Muscle of back (tissue), 13 donors: ENCODE measurements at places on chromosomes 16 and 17. TPM values are rescaled to one million over a fixed set of nuclear protein-coding genes. Genes with fewer than 3 reads are reported as not detected.

GRCh38 chr16:30096862-30097563 is 1.0 kb upstream of the YPEL3 start:
- DNase-seq: no peak

DNA sequence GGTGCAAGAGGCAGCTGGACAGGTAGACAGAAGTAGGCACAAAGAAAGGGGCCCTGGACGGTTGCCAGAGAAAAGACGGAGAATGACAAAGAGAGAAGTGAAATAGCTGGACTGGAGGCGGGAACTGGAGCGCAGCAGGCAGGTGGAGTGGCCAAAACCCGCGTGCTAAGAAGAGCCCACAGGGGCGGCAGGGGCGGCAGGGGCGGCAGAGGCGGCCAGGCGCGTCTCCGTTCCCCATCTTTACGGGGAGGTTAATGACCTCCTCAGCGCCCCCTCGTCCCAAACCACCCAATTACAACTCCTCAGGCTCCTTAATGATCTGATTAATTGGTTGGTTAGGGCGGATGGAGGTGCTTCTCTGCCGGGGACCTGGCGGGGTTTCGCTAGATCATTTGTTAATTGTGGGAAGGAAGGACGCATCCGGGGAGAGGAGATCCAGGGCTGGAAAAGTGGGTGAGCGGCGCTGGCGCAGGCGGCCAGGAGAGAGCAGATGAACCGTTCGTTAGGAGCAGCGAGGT is 15.4 kb upstream of the HOXB9 start:
- DNase-seq: no peak

- peak; percentile 80 for DNase-seq
These were observed 66.1 kb downstream of the SMG6 start for GRCh38 chr17:2237521-2237921.

- no peak for DNase-seq
These were observed 8.2 kb downstream of the CAVIN1 start for GRCh38 chr17:42414704-42415409.

GRCh38 chr17:75113798-75114551 is 4.2 kb downstream of the ARMC7 start:
- peak; percentile 94 for DNase-seq

- DNase-seq: peak; percentile 49
These were observed 27.4 kb upstream of the CACNA1H start for GRCh38 chr16:1125471-1125870.

DNA sequence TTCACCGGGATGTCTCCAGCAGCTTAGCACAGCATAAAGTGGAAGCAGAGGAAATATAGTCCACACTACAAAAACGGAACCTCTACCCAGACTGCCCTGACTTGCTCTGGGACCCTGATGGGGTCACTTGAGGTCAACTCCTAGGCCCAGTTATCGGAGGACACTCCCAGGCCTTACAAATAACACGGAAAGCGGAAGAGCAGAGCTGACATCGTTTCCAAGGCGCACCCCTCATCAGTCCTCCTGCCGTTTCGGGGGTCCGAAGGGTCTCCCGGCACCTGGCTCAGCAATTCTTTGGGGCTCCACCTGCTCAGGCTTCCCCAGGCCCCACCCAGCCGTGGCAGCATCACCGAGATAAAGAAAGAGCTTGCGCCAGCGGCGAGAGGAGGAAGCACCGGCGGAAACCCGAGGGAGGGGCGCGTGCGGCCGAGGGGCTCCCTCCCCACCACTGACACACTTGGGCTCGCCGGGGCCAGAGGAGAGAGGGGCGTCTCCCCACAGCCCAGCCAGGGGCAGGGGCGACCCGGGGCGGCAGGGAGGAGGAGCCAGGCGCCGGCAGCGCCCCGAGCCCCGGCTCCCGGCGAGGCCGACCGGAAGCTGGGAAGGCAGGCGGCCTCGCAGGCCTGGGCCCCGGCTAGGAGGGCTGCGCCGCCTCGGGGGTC is 727 bp downstream of the CORO7 start:
- peak; percentile 71 for DNase-seq

- no peak for DNase-seq
These were observed 16.4 kb downstream of the CLEC19A start for GRCh38 chr16:19301931-19302330.

DNA sequence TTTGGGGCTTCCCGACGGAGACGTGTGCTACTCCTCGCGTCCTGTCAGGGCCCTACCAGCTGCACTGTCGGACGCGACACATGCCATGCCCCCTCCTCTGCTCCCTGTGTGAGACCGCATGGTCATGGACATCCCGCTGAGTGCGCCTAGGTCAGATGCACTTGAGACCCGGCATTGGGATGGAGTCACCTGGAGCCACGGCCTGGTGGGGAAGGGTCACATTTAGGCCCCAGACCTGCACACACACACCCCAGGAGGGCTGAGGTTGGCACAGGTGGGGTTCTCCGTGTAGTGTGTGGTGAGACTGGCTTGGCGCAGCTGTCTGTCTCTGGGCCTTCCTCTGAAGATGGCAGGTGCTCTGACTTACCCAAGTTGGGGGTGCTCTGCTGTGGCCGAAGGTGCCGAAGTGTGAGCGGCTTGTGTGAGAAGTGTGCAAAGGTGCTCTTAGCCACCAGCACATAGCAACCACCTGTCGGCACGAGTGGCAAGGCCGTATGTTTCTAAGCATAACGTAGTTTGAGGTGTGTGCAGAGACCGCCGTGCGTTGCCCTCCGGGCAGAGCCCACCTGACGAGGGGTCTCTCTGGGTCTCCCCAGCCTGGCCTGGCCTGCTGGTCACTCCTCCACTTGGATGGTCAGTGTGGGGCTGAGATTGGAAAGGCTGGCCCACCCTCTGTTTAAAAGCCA is 108.6 kb downstream of the BANP start:
- no peak for DNase-seq

DNA sequence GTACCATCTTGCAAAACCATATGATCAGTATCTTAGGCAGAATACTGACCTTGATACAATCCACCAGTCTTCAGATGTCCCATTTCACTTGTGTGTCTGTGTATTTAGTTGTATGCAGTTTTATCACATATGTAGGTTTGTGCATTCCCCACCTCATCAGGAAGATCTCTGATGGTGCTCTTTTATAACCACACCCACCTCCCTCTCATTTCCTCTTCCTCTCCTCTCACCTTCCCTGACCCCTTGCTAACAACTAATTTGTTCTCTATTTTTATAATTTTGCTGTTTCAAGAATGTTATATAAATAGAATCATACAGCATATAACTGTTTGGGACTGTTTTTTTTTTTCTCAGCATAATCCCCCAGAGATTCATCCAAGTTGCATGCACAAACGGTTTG is 52.0 kb upstream of the ACSM2B start:
- DNase-seq: no peak

DNA sequence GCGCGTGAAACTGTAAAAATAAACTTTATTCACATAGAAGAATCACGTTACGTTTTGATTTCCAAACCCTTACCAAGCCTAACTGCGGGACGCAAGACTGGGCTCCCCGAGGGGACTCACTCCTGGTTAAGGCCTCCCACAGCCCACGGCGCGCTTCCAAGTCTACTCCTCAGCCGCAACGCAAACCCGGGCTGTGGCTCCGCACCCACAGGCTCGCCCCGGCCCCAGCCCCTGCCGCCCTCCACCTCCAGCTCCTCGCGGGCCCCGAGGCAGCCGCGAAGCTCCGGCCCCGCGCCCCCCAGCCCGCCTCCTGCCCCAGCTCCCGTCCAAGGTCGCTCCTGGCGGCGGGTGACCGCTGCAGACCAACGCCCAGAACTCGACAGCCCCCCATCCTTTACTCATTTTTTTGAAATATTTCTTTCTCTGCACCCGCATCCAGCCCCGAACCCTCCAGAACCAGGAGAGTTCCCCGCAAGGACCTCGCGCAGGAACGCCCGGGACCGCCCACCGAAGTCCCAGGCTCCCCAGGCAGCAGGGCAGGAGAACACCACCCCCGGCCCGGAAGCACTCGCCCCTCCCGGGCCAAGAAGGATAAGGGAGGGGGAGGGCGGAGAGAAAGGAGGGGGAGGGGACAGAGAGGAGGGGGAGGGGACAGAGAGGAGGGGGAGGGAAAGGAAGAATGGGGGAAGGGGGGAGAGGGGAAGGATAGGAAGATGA is 912 bp downstream of the USP22 start:
- DNase-seq: peak; percentile 90

GRCh38 chr17:14302091-14302430 is 1.2 kb downstream of the HS3ST3B1 start:
- DNase-seq: no peak

- no peak for DNase-seq
These were observed 104.6 kb downstream of the TRIM37 start for GRCh38 chr17:59002126-59002525.

DNA sequence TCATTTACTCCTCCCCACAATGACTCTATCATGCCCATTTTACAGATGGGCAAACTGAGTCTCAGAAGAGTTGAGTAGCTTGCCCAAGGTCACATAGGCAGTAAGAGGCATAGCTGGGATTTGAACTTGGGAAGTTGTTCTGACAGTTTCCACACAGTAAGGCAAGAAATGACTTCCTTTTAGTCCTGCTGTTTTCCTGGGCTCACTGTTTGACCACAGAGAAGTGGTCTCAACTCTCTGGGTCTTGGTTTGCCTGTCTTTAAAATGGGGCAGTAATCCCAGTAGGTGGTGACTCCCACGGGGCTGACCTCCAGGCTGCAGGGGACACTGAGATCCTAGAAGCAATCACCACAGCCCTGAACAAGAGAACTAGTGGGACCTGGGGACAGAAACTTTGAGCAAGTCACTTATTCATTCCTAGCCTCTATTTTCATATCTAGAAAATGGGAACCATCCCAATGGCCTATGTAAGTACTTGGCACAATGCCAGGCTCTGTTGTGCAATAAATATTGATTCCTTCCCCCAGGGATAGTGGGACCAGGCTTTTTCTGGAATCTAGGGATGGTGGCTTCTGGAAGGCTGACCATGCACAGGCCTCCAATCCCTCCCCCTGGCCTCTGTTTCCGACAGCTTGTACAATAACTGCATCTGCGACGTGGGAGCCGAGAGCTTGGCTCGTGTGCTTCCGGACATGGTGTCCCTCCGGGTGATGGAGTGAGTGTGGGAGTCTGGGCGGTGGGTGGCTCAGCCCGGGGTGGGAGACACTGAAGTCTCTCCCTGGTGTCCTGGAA is 20.5 kb downstream of the DEXI start:
- no peak for DNase-seq

GRCh38 chr17:68060336-68060735 is 24.8 kb downstream of the KPNA2 start:
- DNase-seq: no peak

DNA sequence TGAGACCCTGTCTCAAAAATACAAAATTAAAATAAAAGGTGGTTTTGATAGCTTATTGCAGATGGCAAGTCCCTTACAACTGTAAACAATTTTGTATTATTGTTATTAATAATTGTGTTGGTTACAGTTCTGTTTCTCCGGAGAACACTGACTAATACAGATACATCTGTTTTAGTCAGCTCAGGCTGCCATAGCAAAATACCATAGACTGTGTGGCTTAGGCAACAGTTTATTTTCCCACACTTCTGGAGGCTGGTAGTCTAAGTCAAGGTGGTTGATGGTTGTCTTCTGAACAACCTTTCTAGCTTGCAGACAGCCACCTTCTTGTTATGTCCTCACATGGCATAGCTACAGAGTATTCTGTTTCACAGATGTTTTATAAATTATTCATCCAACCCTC is 14.2 kb upstream of the IL21R start:
- DNase-seq: no peak

GRCh38 chr17:40038882-40039513 is 15.2 kb downstream of the MED24 start:
- DNase-seq: peak; percentile 93

DNA sequence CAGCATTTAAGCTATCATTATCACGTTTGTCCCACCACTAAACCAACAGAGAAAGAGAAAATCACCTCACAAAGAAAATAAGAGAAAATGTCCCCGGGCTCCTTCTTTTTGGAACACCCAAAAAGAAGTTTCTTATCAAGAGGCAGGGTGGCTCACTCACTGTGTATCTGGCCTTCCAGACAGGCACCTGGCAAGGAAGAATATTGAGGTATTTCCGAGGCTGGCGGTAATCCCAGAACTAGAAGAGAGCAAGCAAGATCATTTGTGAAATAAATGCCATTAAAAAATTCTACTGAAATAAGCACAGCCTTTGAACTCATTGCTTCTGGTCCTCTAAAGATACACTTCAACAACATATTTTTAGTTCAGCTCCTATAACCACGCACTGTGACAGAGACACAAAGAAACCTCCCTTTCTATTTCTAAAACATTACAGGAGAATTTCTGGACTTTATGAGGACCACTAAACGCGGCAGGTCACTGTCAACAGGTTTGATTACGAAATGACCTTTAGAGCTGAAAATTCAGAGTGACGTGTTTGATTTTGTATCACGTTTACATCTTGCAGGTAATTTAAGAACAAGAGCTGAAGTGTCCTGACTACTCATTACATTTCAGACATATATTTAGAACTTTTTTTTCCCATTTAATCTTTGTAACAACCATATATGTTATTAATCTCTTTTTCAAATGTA is 61.0 kb downstream of the WDR59 start:
- DNase-seq: no peak

DNA sequence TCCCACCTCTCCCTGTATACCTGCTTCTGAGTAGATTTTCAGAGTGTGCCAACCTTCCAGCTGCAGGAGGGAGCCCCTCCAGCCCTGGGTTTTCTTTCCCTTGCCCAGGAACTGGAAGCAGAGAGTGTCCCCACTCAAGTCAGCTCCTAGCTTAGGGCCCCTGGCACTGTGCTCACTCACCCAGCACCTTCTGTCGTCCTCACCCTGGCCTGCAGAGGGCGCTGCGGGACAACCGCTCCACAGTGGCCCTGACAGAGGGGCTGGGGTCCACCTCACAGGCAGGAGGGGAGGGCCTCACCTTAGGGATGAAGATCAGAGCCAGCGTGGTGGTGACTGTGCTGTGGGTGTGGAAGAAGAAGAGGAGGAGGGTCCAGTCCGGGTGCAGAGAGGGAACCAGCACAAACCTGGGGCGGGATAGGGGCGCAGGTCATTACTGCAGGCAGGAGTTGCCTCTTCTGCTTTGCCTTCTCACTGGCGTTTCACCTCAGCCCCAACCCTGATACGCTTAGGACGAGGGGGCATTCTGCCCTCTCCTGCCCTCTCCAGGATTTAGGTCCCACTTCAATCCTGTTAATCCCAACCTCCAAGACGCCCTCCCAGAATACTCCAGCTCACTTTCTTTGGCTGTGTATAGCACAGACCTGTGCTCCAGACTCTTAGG is 10.0 kb downstream of the GPR179 start:
- no peak for DNase-seq

DNA sequence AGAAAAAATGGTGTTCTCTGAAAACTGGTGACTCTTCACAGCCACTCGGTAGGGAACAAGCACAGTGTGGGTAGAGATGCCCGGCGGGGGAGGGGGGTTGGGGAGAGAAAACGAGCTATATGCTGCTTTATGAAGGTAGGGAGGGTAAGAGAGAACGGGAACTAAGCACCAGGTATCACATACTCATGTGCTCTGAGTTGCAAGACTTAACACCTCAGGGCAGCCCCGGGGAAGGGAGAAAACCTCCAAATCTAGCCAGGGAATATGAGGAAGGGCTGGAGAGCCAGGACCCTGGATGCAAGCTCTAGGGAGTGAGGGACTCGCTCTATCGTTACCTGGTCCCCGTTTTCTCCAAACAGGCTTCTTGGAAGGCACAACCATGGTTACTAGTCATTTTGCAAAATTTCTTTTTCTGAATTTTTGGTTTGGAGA is 35.3 kb downstream of the HIC1 start:
- DNase-seq: peak; percentile 51

- no peak for DNase-seq
These were observed 230.4 kb downstream of the C16orf78 start for GRCh38 chr16:49603956-49604355.

RUNDC3A gene
- polyA plus RNA-seq: 9.1 TPM

CES3 gene
- polyA plus RNA-seq: 0.34 TPM

RSAD1 gene
- 31.8 TPM for polyA plus RNA-seq

GNGT2 gene
- 1.1 TPM for polyA plus RNA-seq

TMED6 gene
- polyA plus RNA-seq: 1.5 TPM

VASN gene
- 14.5 TPM for polyA plus RNA-seq

CDH3 gene
- polyA plus RNA-seq: 0.99 TPM

VMO1 gene
- polyA plus RNA-seq: 6.6 TPM

SPHK1 gene
- polyA plus RNA-seq: 1.2 TPM
